Amniotic stem cell (primary cell): ENCODE measurements at places on chromosomes 6 and 20.

DNA sequence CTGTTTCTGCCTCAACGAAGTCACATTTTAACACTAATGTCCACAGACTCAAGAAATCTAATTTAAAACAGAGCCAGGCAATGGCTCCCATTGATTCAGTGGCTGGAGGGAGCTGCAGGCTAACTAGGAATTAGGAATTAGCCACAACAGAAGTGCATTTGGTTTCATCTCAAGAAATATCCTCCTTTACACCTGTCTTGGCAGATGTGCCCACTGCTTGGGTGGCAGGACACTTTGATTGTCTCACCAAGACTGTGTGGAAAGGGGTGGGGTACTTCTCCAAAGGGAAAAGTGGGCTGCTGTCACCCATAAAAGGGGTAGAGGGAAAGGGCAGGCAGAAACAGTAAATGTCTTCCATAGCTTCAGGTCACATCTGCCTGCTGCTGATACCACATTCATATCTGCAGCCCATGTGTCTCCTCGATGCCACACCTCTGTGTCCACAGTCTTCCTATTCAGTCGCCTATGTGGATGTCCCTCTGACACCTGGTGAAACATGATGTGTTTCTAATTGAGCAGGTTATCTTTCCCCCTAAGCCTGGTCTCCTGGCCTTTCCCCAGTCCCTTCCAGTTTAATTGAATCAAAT, 10.9 kb upstream of the OSER1 start:
- no peak for DNase-seq

GRCh38 chr6:75882734-75883133, 133.7 kb downstream of the MYO6 start:
- DNase-seq: peak; percentile 2

DNA sequence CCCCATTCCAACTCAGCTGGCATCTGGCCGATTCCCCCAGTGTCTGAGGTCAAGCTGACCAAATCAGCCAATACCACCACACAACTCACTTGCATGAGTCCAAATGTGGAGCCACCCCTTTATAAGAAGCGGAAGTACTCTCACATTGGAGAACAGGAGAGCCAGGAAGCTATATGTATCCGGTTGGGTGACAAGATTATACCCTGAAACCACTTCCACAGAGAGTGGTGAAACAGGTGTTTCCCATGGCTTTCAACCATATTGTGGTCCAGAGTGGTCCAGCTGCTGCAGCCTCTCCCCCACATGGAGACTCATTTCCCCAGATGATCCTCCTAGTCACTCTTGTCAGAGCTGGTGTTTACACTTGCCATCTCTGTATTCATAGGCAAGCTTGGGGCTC, 24.0 kb upstream of the SERINC1 start:
- no peak for DNase-seq

GRCh38 chr20:44572551-44573500, 9.6 kb upstream of the PKIG start:
- DNase-seq: peak; percentile 74

DNA sequence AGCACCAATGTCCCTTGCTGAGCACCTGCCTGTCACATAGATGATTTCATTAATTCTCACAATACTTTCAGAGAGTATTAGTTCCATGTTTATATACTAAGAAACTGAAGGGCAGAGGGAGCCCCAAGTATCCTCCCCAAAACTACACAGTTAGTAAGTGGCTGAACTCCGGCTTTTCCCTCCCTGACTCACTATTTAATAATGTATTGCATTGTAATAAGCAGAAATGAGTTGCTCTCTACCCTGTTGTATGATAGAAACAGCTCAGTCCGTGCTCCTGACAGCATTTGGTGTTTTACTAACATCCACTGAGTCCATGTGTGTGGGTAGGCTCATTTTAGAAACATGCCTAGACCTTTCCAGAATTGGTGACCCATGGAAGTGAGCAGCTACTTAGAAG, 76.8 kb downstream of the OLIG3 start:
- DNase-seq: no peak

DNA sequence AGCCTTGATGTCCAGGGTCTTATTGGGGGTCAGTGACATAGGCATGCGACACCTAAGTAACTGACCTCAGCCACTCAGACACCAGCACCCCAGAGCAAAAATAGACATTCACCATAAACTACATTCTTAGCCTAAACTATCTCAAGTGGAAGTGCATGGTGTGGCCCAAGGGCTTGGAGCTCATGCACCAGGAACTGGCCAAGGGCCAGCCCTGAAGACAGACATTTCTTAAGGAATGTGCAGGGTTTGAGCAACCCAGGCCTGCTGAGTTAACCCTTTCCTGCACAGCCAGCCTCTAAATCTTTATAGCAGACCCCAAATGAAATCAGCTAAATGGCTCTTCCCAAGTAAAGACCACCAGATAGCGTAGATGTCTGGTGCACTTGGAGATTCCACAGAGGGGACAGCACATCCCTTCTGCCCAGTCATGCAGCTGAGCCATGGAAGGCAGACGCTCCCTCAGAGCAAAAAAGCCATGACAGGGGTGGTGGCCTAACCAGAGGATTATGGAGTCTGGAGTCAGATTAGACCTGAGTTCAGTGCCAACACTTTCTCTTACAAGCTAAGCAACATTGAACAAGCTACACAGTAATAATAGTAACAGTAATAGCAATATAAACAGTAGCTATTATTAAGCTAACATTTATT, 222.6 kb downstream of the ZMYND8 start:
- DNase-seq: no peak

DNA sequence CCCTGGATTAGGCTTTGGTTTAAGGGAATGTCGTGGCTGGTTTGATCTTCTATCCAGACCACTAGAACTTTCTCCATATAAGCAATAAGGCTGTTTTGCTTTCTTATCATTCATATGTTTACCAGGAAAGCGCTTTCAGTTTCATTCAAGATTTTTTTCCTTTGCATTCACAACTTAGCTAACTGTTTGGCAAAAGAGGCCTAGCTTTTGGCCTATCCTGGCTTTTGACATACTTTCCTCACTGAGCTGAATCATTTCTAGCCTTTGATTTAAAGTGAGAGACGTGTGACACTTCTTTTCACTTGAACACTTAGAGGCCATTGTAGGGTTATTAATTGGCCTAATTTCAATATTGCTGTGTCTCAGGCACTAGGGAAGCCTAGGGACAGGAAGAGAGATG, 1.7 kb upstream of the FAM50B start:
- DNase-seq: no peak

DNA sequence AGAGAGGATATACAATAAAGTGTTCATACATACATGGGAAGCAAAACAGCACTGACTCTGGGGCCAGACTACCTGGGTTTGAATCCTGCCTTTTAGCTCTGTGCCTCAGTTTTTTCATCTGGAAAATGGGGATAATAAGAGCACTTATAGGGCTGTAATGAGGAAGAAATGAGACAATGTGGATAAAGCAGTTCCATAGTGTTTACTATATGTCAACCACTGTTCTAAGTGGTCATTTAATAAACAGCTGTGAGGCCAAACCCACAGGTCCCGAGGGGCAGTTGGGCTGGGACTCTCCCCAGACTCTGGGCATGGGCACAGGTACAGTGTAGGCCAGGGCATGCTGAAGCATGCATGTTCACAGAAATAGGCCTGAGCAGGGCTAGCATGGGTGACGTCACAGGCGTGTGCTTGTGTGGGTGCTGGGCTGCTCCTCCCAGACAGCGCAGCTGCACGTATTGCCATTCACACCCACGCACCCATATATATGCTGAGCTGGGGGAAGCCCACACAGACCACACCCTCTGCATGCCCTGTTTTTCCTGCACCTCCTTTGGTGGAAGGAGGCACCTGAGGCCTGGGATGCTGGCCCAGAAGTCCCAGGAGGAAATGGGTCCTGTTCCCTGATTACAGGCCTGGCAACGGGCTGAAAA, 3.5 kb upstream of the PLCG1 start:
- DNase-seq: no peak

DNA sequence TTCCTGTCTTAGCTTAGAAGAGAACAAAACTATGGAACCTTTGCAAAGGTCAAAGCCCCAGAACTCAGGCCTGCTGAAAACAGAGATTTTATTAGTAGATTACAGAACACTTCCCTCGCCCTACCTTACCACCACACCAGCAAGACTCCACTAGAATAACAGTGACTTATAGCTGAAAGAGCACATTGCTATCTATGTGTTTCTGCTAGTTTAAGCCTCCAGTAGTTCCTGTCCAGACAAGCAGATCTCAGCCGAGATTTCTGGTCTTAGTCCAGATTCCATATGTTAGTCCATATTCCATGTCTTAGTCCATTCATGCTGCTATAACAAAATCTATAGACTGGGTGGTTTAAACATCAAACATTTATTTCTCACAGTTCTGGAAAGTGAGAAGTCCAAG, 412.3 kb upstream of the ID4 start:
- no peak for DNase-seq
